ENCODE measurements at places on chromosomes 11 and 22.
A peak's percentile ranks its signal among the peaks of the same experiment; 100 is the strongest.

DNA sequence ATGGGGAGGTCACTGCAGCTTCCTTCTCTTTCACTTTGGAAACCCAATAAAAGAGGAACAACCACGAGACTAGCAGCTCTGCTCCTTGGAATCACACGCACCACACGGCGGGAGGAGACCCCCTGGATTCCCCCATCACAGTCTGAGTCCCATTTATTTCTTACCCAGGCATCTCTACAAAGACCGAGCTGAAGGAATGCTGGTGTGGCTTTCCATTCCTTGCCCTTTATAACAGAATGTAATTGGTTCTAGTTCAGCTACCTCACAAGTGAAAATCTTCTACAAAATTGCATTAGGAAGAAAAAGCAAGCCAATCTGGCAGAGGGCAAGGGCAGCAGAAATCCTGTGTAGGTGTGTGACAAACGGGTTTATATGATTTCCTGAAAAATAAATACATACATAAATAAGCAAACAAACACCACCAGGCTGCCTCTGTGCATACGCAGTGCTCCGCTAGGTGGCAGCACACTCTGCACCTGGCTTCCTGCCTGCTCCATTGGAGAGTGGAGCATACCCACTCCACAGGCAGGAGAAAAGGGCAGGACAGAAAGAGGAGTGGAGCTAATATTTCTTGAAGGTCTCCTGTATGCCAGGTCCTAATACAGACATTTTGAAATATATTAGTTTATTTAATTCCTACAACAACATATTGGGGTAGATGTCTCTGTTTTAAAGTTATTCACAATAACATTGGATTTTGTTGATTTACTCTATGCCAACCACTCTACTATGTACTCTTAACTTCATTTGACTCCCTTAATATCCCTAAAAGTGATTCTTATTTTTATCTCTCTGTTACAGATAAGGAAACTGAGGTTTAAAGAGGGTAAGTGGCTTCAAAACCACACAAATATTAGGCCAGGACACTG, 673.1 kb downstream of the KCNA4 start:
- peak; percentile 50 for DNase-seq

- no peak for DNase-seq
Measured at GRCh38 chr11:14819596-14819995, 72.4 kb downstream of the CYP2R1 start.

DNA sequence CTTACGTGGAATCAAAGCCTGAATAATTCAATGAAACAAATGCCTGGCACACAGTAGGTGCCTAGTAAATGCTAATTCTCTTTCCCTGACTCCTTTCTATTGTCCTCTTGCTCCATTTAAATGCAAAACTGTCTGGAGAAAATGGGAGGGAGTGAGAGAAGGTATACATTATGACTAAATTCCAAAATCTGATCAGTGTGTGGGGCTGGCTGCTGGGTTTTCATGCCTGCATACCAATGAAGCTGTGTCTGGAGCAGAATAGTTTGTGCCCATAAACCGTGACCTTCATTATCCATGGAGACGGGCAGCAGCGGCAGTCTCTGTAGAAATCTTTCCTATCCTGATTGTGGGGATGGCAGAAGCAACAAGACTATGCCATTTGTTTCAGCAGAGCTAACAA, 223.4 kb upstream of the ZBED5 start:
- DNase-seq, result no peak

DNA sequence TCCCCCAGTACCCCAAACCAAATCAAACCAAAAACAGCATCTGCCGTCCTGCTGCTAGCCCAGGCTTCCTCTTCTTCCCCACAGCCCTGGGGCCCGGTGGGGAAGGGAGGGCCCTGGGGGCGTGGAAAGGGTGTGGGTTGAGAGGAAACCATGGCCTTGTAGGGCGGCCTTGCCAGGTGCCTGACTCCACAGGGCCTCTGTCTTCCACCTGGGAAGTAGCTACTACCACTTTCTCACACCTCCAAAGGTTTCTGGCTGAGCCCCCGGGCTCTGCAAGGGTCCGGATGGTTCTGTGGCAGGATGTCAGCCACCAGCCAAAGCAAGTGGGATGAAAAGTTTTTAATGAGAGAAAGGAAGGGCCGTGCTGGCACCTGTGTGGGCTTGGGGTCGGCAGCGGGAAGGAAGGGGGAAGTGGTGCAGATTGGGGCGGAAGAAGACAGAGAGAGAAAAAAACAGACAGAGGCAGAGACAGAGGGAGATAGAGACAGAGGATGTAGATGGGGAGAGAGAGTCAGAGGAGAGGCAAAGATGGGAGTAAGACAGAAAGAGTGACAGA, 10.5 kb downstream of the TPST2 start:
- no peak for DNase-seq

Data from iPS DF 6.9 (cell line).